Activated T-helper 1 cell treated with anti-CD3 and anti-CD28 coated beads, Interleukin-12 subunit alpha, Interleukin-12 subunit beta, Interleukin-2, Interleukin-4 antibody, amounts not matched to agents 30 ng/mL and 10 ng/mL and 1 ng/mL, durations not matched to agents 14 hours and 24 hours and 36 hours (primary cell): ENCODE measurements at places on chromosomes 7 and 10.

DNA sequence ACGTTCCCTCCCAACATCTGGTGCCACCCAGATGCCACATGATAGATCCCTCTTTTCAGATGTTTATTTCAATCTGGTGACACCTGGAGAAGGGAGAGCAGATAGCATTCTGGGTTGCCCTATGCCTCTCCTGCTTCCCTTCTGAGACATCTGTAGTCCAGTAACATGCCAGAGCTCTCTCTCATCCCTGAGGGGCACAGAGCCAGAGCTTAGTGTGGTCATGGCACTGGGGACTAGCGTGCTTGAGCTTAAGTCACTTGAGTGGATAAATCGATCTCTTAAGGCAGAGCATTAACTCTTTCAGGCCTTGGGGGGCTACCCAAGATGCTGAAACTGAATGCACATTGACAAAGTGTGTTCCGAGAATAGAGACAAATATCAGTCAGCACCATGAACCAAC is 47.9 kb downstream of the WNT2 start:
- no peaks in the 10 kb centered on the region for H3K36me3 ChIP-seq
- H3K4me1 ChIP-seq: no peaks in the 10 kb centered on the region
- peaks cover 1% of the 10 kb centered on the region for H3K27me3 ChIP-seq
- no peak overlapping the region for H3K4me3 ChIP-seq
- no peak for DNase-seq

- H3K4me1 ChIP-seq: peaks cover 26% of the 10 kb centered on the region
- H3K4me3 ChIP-seq: no peak overlapping the region
- peaks cover 2% of the 10 kb centered on the region for H3K27me3 ChIP-seq
These were observed 1.5 kb upstream of the EBLN1 start for GRCh38 chr10:22219308-22219707.

DNA sequence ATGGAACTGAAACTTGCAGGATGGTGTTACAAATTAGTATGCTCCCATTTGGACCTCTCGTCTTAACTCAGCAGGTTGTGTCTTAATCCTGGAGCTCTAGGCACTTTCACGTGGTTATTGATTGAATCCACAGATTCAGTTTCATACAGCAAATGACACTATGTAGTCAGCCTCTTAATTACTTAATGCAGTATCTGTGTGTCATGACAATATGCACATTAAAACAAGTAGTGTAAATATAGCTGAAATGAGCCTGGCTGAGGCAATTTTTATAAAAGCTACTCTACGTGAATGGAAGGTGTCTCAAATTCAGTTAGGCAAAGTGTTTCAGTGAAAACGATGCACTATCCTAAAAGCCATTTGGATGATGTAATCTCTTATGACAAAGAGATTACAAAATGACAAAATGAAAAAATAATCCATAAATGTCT is 86.8 kb downstream of the CD36 start:
- H3K27ac ChIP-seq: no peak overlapping the region
- H3K4me3 ChIP-seq: no peak overlapping the region
- no peaks in the 10 kb centered on the region for H3K36me3 ChIP-seq

DNA sequence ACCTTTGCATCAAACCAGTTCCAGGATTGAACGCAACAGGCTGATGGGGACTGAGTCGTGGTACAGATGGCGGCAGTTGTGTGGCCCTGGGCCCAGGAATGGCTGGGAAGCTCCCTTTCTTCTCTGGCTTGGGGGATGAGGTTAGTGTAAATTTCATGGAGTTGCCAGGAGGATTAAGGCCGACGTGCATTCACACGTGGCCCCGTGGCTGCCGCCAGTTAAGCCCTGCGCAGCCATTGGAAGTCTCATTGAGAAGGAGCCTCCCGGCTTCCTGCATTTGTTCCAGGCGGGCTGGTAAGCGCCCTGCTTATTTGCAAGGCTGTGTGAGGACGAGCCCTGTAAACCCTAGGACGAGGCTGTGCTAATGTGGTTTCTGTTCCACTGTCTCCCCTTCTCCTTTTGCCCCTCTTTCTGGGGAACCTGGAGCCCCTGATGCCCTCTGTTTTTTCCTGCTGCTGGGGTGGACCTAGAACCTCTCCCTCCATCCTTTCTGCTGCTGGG is 174.7 kb upstream of the TNRC18 start:
- H3K27me3 ChIP-seq: peaks cover 9% of the 10 kb centered on the region
- H3K36me3 ChIP-seq: peaks cover 2% of the 10 kb centered on the region
- no peak for DNase-seq
- H3K4me1 ChIP-seq: peaks cover 21% of the 10 kb centered on the region
- no peak overlapping the region for H3K27ac ChIP-seq
- no peak overlapping the region for H3K4me3 ChIP-seq

DNA sequence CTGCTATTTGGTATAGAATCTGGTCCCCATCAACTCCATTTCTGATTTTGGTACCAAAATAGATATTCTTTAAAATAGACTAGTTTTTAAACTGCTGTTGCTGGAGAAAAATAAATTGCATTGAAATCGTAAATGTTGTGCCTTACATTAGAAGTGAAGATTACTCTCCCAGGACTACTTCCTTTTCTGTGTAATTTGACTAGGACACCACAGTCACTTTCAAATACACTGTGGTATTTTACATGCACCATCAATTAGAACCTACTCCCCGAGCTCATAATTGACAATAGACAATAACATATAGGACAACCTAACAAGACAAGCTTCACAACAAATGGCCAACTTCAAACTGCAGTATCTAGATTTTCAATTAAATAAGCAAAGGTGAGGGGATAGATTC is 211.5 kb downstream of the DGKB start:
- no peak for DNase-seq
- no peak overlapping the region for H3K4me3 ChIP-seq
- H3K4me1 ChIP-seq: no peaks in the 10 kb centered on the region
- H3K27me3 ChIP-seq: no peaks in the 10 kb centered on the region
- H3K36me3 ChIP-seq: no peaks in the 10 kb centered on the region

GRCh38 chr7:33421429-33421828 is 292.1 kb downstream of the BBS9 start:
- H3K27ac ChIP-seq: no peak overlapping the region
- H3K4me3 ChIP-seq: no peak overlapping the region
- no peaks in the 10 kb centered on the region for H3K36me3 ChIP-seq
- no peaks in the 10 kb centered on the region for H3K27me3 ChIP-seq

- H3K4me1 ChIP-seq: peaks cover 20% of the 10 kb centered on the region
- H3K27me3 ChIP-seq: peaks cover 2% of the 10 kb centered on the region
- H3K4me3 ChIP-seq: no peak overlapping the region
- DNase-seq: no peak
- no peak overlapping the region for H3K27ac ChIP-seq
- H3K36me3 ChIP-seq: peaks cover 7% of the 10 kb centered on the region
These were observed 64.7 kb downstream of the KAT6B start for GRCh38 chr10:74891053-74891452.

- no peaks in the 10 kb centered on the region for H3K4me1 ChIP-seq
- no peak for DNase-seq
- no peak overlapping the region for H3K27ac ChIP-seq
- H3K27me3 ChIP-seq: peaks cover 4% of the 10 kb centered on the region
- no peak overlapping the region for H3K4me3 ChIP-seq
- no peaks in the 10 kb centered on the region for H3K36me3 ChIP-seq
These were observed 113.5 kb downstream of the ITGB8 start for GRCh38 chr7:20444030-20444800.

- no peaks in the 10 kb centered on the region for H3K36me3 ChIP-seq
- no peak overlapping the region for H3K4me3 ChIP-seq
- H3K27me3 ChIP-seq: no peaks in the 10 kb centered on the region
- no peak for DNase-seq
- H3K27ac ChIP-seq: no peak overlapping the region
These were observed 953.2 kb downstream of the SORCS3 start for GRCh38 chr10:105594296-105594695.
